Vagina (tissue), 2 donors: ENCODE measurements at places on chromosomes 16 and 17.

GRCh38 chr16:79632289-79632688 is 31.8 kb upstream of the MAF start:
- DNase-seq: no peak

GRCh38 chr17:45288825-45289224 is 26.9 kb upstream of the SPATA32 start:
- DNase-seq: no peak

DNA sequence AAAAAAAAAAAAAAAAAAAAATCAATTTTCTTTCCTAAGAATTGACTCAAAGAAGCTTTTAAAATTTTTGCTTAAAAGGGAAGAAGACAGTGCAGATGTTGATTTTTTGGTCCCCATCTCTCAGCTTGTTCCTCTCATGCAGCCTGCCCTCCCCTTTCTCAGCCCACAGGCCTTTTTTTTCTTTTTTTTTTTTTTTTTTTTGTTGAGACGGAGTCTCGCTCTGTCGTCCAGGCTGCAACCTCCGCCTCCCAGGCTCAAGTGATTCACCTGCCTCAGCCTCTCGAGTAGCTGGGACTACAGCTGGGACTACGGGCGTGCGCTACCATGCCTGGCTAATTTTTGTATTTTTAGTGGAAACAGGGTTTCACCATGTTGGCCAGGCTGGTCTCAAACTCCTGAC is 17.7 kb downstream of the YPEL2 start:
- no peak for DNase-seq

GRCh38 chr16:57667526-57668262 is 412 bp upstream of the ADGRG3 start:
- no peak for DNase-seq

GRCh38 chr17:34423978-34424813 is 61.2 kb upstream of the CCL1 start:
- DNase-seq: no peak

DNA sequence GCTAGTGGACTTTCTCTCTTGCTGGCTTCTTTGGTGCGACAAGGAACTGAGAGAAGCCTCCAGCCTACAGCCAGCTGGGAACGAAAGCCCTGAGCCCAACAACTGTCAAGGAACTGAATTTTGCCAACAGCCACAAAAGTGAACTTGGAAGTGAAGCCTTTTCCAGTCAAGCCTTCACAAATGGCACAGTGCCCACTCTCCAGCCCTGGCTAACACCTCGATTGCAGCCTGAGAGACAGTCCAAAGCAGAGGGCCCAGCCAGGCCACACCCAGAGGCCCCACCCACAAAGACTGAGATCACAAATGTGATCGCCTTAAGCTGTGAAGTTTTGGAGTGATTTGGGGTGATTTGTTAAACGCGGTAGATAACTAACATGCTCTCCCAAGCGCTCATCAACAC is 244.6 kb upstream of the SDK2 start:
- DNase-seq: no peak

DNA sequence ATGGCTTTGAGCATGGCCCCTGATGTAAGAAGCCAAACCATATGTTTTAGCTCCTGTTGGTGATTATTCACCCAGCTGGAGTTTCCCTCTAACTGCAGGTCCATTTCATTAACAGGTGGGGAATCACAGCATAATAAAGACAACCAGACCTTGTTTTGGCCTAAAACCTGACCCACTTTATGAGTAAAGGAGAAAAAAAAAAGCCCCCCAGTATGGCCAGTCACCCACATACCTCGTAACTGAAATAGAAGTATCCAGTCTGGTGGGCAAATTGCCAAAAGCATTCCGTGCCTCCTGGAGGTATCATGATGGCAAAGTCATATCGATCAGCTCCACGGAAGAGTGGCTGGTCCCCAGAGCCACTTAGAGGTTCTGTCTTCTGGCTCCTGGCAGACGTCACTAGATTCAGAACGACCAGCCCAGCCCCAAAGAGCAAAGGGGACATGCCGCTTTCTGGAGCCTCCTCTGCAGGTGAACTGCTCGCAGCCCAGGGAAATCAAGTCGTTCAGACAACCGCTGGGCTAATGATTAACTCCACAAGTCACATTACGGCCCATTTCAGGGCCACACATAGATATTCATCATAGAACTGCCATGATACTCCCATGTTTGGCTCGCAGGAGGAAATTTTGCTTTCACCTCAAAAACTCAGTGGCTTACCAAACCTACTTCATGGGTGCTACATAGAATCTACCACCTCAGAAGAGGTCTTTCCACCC is at the start of gene TMED6:
TSS of gene TMED6 (minus strand) at position 478 of the 719 bp plus-strand sequence. CDS start at position 445, 33 bp downstream.
- no peak for DNase-seq

- no peak for DNase-seq
Observed at GRCh38 chr16:64278196-64278595, 843.7 kb downstream of the CDH11 start.
